Naive thymus-derived CD4-positive, alpha-beta T cell (primary cell): ENCODE measurements at places on chromosomes 4 and X. TPM values are rescaled to one million over a fixed set of nuclear protein-coding genes. Genes with fewer than 3 reads are reported as not detected.
A peak's percentile ranks its signal among the peaks of the same experiment; 100 is the strongest.

FOXR2 gene
- not detected for total RNA-seq

CLNK gene
- total RNA-seq = not detected

CFI gene
- not detected in 2 replicates for total RNA-seq

F8A2 gene
- not detected for total RNA-seq

POF1B gene
- total RNA-seq = 0.19 and 0.28 TPM in 2 replicates

WNK3 gene
- 0.72 TPM for total RNA-seq

ARR3 gene
- total RNA-seq = not detected

SHROOM4 gene
- total RNA-seq = not detected

CC2D2A gene
- not detected for total RNA-seq

FAM9A gene
- total RNA-seq = not detected

ASB9 gene
- 1.9 TPM for total RNA-seq

CLCN5 gene
- total RNA-seq = 3.5 and 3.9 TPM in 2 replicates

TTC29 gene
- total RNA-seq = not detected

CUL4B gene
- total RNA-seq = 67.7 TPM

UGT2B10 gene
- total RNA-seq = not detected in 2 replicates

ADH7 gene
- not detected for total RNA-seq

SULT1E1 gene
- not detected for total RNA-seq

- no peak overlapping the region for H3K4me3 ChIP-seq
- no peak for DNase-seq
- H3K27me3 ChIP-seq = no peaks in the 10 kb centered on the region
These were observed 372.1 kb downstream of the BMPR1B start for GRCh38 chr4:95129821-95130311.

DNA sequence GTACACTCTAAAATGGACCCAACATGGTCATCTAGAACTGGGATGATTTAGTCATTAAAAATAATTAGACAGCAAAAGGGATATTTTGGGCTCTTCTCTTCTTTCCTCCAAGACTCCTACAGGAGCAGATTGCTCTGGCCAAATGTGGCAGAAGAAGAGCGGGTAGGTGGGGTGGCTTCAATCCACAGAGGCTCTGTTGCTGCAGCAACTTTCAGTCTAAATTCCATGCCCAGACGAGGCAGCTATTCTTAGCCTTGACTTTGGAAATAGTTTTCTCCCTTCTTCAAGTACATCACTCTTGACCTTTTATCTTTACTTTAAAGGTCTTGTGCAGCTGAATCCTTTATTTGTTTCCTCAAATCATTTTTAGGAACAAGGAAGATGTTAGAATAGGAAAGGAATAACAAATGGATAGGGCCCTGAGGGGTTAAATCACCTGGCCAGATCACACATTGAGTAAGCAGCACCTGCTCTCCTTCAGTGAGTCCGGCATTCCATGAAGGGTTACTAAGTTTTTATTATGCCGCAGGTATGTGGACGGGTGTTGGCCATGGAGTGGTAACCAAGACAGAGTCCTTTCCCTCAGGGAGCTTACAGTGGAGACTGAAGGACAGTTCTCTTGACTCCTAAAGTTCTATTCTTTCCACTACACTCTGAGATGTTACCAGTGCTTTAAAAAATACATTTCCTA is 19.3 kb upstream of the SORBS2 start:
- H3K4me3 ChIP-seq = no peak overlapping the region
- DNase-seq = no peak
- H3K4me1 ChIP-seq = no peaks in the 10 kb centered on the region

GRCh38 chrX:127764674-127765073 is 287.5 kb downstream of the ACTRT1 start:
- no peak for DNase-seq
- no peaks in the 10 kb centered on the region for H3K36me3 ChIP-seq
- no peak overlapping the region for H3K27ac ChIP-seq
- H3K4me1 ChIP-seq = no peaks in the 10 kb centered on the region
- H3K27me3 ChIP-seq = no peaks in the 10 kb centered on the region
- no peak overlapping the region for H3K4me3 ChIP-seq

DNA sequence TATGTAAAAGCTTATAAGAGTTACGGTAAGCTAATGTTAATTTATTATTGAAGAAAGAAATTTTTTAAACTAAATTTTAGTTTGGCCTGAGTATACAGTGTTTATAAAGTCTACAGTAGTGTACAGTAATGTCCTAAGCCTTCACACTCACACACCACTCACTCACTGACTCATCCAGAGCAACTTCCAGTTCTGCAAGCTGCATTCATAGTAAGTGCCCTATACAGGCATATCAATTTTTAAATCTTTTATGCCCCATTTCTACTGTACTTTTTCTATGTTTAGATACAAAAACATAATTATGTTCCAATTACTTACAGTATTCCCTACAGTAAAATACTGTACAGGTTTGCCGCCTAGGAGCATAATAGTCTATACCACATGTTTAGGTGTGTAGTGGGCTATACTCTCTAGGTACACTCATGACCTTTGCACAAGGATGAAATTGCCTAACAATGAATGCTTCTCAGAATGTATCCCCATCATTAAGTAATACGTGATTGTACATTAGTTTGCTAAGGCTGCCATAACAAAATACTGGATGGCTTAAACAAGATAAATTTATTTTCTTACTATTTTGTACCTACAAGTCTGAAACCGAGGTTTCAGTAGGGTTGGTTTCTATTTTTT is 333.8 kb upstream of the PCDH7 start:
- H3K27me3 ChIP-seq = no peaks in the 10 kb centered on the region
- H3K36me3 ChIP-seq = no peaks in the 10 kb centered on the region
- H3K4me1 ChIP-seq = no peaks in the 10 kb centered on the region
- DNase-seq = no peak
- H3K27ac ChIP-seq = no peak overlapping the region

GRCh38 chr4:25916870-25917269 is 2.9 kb downstream of the SMIM20 start:
- H3K27ac ChIP-seq = no peak overlapping the region
- peaks cover 16% of the 10 kb centered on the region for H3K4me1 ChIP-seq
- no peak for DNase-seq

DNA sequence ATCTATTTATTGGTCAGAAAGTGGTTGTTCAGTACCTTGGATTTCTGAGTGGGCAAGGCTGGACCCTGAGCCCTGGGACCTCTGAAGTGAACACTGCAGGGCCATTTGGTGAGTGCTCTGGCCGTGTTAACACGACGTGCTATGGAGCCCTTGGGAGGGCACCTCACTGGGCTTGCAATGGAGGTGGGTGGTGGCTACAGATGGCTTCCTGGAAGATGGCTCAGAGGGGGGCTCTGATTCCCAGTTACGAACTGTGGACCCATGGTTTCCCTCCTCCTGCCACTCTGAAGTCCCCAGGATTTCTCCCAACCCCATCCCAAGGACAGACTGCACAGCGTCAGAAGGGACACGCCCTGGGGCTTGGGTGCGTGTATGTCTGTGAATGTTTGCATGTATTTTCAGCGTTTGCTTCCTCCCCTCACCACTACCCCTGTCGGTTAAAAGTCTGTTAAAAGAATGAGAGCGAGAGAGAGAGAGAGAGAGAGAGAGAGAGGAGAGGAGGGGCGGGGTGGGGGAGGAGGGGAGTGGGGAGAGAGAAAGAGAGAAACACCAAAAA is 3.7 kb upstream of the RHOH start:
- peak overlapping the region; percentile 100 for H3K27ac ChIP-seq
- peak overlapping the region; percentile 61 for H3K4me3 ChIP-seq
- DNase-seq = peak; percentile 74
- H3K4me1 ChIP-seq = peaks cover 23% of the 10 kb centered on the region

DNA sequence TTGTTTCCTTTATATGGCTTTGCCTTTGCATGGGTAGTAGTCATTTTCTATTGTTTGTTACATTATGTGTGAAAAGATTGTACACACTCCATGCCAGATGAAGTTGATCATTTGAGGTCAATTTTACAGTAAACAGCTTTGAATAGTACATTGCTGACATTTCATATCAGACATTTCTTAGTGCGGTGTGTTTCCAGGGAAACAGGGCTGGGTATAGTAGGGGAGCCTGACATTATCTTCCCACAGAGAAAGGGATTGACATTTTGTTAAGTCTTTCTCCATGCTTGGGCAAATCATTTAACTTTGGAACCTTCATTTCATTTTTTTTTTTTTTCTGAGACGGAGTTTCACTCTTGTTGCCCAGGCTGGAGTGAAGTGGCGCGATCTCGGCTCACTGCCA is 5.0 kb downstream of the FUNDC2 start:
- H3K27me3 ChIP-seq = no peaks in the 10 kb centered on the region
- H3K4me1 ChIP-seq = peaks cover 4% of the 10 kb centered on the region
- DNase-seq = no peak
- no peak overlapping the region for H3K4me3 ChIP-seq
- peaks cover 6% of the 10 kb centered on the region for H3K36me3 ChIP-seq

DNA sequence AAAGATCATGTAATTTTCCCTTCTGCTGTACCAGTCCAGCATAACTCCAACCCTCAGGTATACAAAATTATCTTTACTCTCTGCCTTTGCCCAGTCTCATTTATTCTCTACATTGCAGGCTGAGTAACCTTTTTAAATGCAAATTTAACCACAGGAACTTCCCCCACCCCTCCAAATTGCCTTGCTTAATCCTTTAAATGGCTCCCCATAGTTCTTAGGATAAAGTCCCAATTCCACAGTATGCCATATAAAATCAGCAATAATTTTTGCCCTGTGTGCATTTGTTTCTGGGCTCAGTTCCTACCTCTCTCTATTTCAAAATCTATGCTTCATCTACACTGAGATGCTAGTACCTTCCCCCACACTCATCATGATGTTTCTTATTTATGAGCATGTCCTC is 879.7 kb downstream of the RPA4 start:
- H3K27ac ChIP-seq = no peak overlapping the region
- no peaks in the 10 kb centered on the region for H3K36me3 ChIP-seq
- no peak overlapping the region for H3K4me3 ChIP-seq

- H3K4me1 ChIP-seq = no peaks in the 10 kb centered on the region
- no peaks in the 10 kb centered on the region for H3K36me3 ChIP-seq
- no peak for DNase-seq
- H3K27ac ChIP-seq = no peak overlapping the region
- H3K27me3 ChIP-seq = no peaks in the 10 kb centered on the region
- H3K4me3 ChIP-seq = no peak overlapping the region
These were observed 4.7 kb upstream of the KIAA1210 start for GRCh38 chrX:119132316-119132715.

GRCh38 chr4:26813698-26814097 is 46.9 kb upstream of the STIM2 start:
- H3K27me3 ChIP-seq = no peaks in the 10 kb centered on the region
- no peak for DNase-seq
- no peak overlapping the region for H3K27ac ChIP-seq
- H3K4me3 ChIP-seq = no peak overlapping the region
- no peaks in the 10 kb centered on the region for H3K36me3 ChIP-seq

DNA sequence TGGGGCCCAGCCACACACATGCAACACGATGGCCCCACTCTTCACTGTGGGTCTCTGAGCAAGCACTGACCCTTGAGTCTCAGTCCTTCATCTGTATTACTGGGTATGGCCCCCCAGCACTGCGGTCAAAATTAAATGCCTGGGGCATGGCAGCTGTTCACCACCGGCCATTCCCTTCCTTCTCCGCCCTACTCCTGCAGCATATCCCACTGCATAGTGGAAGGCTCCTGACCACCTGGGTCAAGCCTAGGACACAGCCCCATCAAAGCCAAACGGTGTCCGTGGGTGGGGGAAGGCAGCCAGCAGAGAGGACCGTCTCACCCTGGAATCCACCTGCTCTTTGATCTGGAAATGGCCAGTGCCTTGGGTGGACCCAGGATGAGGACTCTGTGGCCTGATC is 30.7 kb downstream of the PPP2R2C start:
- H3K36me3 ChIP-seq = no peaks in the 10 kb centered on the region
- H3K27ac ChIP-seq = no peak overlapping the region
- H3K27me3 ChIP-seq = no peaks in the 10 kb centered on the region
- DNase-seq = no peak
- H3K4me1 ChIP-seq = no peaks in the 10 kb centered on the region

DNA sequence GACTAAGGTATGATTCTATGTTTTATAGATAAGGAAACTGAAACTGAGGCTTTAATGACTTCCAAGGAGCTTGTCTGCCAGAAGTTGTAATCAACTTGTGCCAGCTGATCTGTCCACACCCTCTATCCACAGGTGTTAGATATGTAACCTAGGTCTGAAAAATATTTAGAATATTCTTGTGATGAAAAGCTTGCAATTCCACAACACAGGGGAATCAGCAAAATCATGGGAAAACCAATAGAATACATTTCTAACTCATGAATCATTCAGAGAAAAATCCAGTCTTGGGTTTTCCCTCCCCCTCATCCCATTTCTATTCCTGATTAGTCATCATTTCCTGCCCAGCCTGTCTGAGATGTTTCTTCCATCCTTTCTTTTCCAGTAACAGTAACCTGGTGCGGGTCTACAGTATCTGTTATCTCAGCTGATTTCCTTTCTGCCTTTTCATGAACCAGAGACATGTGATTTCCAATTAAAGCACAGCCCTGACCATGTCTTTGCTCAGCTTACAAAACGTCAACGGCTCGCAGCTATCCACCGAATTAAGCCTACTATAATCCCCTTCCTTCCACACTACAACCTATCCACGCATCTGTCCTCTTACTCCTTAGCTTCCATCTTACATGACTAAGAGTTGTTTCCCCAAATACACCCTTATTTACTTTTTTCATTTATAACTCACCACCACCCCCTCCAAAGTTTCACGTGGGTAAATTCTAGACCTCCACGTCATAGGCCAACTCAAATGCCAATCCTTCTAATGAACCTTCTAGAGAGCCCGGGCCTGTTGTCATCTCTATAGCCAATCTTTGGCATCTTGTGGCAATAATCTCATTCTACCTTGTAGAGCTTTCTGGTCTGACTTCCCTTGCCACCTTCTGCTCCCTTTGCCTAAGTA is 961 bp upstream of the NOCT start:
- peak overlapping the region; percentile 91 for H3K27ac ChIP-seq
- H3K4me3 ChIP-seq = peak overlapping the region; percentile 65
- DNase-seq = no peak
- no peaks in the 10 kb centered on the region for H3K36me3 ChIP-seq

DNA sequence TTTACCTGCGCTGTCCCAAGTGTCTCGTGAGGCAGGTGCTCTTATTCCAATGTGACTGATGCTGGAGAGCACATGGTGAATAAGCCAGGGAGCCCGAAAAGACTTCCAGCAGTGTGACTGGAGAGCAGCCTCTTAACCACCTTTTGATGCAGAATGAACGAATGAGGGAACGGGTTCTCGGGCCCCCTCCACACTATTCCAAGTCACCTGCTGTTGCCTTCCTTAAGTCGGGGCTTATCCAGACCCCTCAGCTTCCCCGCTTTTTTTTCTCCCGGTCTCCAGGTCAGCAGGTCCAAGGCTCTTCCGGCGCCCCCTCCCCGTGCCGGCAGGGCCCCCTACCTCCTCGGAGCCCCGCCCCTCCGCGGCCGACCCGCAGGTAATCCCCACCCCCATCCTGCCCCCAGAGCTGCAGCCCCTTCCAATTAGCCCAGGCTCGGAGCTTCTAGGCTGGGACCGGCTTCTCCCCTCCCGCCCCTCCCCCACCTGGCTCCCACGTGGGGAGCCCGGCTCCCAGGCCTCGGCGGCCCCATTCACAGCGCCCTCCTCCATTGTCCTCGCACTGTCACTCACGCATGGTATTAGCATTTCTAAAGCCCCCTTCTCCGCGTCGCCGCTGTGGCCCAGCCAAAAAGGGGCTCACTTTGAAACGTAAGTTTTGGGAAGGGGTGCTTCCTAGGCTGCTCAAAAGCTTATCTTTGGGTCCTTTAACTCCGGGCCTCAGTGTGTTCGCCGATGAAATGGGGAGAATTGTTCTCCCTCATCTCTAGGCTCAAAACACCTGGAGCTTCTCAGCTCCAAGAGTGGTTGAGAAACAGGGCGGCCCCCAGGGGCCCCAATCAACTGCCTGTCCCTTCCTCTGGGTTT is 56.2 kb upstream of the PJA1 start:
- no peaks in the 10 kb centered on the region for H3K4me1 ChIP-seq
- H3K4me3 ChIP-seq = no peak overlapping the region
- H3K27me3 ChIP-seq = no peaks in the 10 kb centered on the region
- no peak overlapping the region for H3K27ac ChIP-seq
- H3K36me3 ChIP-seq = no peaks in the 10 kb centered on the region
